ENCODE measurements at places on chromosomes 13 and 19. TPM values are rescaled to one million over a fixed set of nuclear protein-coding genes. Genes with fewer than 3 reads are reported as not detected.

C13orf42 gene
- total RNA-seq: not detected

TMPRSS9 gene
- not detected for total RNA-seq

FGF9 gene
- not detected for total RNA-seq

PPFIA3 gene
- 2.8 TPM for total RNA-seq

SLC8A2 gene
- 1.3 TPM for total RNA-seq

ZNF444 gene
- 29.9 TPM for total RNA-seq

ZNF433 gene
- total RNA-seq: 2.3 TPM

Data from pericardium fibroblast (primary cell).